Breast epithelium (tissue), 4 donors: ENCODE measurements at places on chromosomes 5 and 9. TPM values are rescaled to one million over a fixed set of nuclear protein-coding genes. Genes with fewer than 3 reads are reported as not detected.
A peak's percentile ranks its signal among the peaks of the same experiment; 100 is the strongest.

GRCh38 chr5:112583166-112583565, 154.5 kb upstream of the APC start:
- no peak for DNase-seq

GRCh38 chr5:126982926-126983873, 47.2 kb downstream of the MARCHF3 start:
- no peak for DNase-seq

DNA sequence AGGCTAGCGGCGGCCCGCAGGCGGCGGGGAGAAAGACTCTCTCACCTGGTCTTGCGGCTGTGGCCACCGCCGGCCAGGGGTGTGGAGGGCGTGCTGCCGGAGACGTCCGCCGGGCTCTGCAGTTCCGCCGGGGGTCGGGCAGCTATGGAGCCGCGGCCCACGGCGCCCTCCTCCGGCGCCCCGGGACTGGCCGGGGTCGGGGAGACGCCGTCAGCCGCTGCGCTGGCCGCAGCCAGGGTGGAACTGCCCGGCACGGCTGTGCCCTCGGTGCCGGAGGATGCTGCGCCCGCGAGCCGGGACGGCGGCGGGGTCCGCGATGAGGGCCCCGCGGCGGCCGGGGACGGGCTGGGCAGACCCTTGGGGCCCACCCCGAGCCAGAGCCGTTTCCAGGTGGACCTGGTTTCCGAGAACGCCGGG, 253 bp downstream of the SLC12A2 start:
- peak; percentile 61 for DNase-seq

UGT3A2 gene
- not detected for total RNA-seq

ZNF618 gene
- 11.8 TPM for total RNA-seq

DNA sequence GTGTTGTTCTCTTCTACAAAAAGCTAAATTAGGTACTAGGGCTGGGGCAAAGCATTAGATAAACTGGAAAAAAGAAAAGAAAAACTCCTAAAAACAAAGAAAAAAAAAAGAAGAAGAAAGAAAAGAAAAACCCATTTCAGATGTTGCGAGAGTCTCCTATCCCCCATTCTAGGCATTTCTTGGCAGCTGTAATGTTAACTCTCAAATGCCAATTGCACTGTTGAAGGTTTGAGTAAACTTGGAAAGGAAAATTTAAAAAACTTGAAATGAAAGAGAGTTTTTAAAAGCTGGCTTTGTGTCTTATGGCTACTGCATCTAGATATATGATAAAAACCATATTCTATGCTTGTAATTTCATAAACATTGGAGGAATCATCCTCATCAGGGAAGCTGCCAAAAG, 34.6 kb upstream of the CTSV start:
- no peak for DNase-seq

CNTFR gene
- total RNA-seq, result 15.4 TPM

GRCh38 chr5:50767588-50767987, 101.2 kb downstream of the PARP8 start:
- DNase-seq, result no peak

DNA sequence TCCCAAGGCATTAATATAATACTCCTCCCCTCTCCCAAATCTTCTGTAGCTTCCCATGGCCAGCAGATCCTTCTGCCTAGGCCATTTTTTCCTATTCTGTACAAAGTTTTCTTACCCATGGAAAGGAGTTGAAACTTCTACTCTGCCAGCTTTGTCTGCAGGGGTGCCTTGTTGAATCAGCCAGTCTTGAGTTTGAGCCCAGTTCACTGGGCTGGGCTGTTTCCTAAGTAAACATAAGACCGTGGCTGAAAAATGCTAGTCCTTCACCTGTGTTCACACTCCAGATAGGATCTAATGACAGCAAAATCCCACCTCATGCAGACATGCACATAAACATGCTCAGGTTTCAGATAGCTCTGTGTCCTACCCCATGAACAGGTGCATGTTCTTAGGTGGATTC, 10.4 kb downstream of the TEX48 start:
- no peak for DNase-seq

DNA sequence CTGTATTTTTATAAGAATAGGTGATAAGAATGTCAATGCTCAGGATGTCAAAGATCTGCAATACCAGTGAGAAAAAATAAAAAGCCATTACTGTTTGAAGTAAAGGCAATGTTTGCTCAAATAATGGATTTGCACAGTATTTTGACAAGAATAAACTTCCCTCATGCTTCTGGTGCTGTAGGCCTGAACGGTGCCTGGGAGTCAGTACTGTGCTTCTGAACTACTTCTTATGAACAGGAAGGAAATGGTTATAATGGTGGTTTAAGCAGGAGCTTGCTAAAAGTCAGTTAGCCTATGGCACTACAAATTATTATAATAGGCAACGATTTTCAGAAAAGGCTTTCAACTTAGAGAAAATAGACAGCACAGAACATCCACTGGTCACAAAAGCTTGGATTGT, 548.3 kb upstream of the CDH18 start:
- no peak for DNase-seq

THG1L gene
- 13.5 TPM for total RNA-seq

CDH9 gene
- not detected for total RNA-seq

- DNase-seq, result no peak
Observed at GRCh38 chr5:158691631-158692255, 408.0 kb downstream of the EBF1 start.
